ENCODE measurements at places on chromosomes 16 and 17.

GRCh38 chr17:44933824-44934744 lies 13.5 kb downstream of the KIF18B start:
- DNase-seq, result peak; percentile 10

- no peak for DNase-seq
These were observed 180.8 kb downstream of the RBFOX1 start for GRCh38 chr16:7513429-7513828.

DNA sequence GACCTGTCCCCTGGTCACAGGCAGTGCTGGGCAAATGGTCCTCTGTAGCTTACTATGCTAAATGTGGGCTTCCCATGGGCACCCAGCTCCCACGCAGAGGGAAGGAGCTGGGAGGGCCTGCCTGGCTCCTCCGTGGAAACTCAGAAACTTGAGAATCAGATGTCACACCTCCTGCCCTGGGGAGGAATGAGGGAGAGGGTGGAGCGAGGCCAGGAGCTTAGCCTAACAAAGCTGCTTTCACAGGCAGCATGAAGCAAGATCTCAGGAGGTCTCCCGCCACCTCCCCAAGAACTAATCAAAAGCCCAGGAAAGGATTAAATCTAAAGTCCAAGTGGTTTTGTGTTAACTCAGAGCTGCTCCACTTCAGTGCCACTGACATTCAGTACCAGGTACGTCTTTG lies 33.6 kb upstream of the XYLT2 start:
- no peak for DNase-seq

DNA sequence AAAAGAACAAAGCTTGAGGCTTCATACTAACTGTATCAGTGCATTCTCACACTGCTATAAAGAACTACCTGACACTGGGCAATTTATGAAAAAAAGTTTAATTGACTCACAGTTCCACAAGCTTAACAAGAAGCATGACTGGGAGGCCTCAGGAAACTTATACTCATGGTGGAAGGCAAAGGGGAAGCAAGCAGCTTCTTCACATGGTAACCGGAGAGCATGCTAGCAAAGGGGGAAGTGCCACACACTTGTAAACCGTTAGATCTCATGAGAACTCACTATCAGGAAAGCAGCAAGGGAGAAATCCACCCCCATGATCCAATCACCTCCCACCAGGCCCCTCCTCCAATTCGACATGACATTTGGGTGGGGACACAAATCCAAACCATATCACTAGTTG lies 25.3 kb downstream of the CTRB2 start:
- DNase-seq, result no peak

DNA sequence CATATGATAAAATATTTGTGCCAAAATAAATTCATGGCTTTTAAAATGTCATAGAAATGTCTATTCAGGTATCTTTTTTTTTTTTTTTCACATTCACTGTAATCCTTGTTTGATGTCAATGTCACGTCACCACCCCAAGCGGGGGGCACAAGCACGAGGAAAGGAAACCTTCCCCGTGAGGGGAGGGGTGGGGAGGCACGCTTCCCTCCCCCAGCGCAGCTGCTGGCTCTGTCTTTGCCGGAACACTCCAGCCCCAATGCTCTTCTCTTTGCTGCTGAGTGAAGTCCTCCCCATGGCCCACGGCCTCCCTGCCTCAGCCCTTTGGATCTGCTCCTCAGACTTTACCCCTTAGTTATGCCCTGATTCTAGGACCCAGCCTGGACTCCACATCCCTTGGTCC lies 1.5 kb downstream of the SLC35G3 start:
- no peak for DNase-seq

DNA sequence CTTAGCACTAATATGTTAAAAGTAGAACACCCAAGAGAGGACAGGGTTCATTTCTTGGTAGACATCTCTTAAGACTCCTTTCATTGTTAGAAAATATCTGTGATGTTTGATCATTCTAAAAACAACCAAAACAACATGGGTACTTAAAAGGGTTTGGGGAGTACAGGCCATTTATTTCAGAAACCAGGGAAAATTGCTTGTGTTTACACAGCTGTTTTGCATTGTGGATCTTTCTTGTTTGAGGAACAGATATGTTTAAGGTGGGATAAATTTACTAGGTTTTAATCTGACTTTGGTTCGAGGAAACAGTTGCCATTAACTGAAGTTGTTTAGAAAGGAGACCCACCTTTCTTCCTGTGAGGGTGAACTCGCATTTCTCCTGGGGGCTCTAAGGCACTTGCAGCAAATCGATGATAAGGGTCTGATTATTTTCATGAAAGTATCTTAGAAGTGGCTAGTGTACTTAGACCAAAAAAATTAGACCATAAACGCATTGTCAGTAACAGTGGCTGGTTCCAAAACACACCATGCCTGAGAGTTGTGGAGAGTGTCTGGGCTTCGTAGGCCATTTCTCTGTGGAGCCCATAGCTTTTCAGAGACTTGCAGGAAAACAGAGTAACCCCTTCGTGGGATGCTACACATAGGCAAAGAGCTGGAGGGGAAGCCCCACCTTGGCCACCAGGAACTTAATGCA lies 17.6 kb downstream of the CLUAP1 start:
- DNase-seq, result no peak

- DNase-seq, result no peak
These were observed 335.6 kb downstream of the UTP18 start for GRCh38 chr17:51595826-51596398.

DNA sequence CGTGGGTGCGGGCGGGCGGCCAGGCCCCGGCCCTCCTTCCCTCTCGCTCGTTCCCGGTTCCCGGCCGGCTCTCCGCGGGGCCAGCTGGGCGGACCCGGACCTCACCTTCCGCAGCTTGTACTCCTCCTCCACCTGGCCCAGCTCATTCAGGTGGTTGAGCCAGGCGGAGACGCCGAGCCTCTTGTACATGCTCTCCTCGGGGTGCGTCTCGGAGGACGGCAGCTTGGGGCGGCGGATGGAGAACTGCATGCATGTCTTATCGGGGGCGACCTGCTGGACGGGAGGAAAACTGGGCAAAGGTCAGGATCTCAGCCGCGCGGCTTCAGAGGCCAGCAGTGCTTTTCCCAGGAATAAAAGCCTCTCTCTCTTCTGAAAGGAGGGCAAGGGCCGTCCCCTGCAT lies 85.4 kb downstream of the TBC1D16 start:
- DNase-seq, result no peak
